NCI-H82 (cell line): ENCODE measurements at places on chromosomes 6 and 20.

DNA sequence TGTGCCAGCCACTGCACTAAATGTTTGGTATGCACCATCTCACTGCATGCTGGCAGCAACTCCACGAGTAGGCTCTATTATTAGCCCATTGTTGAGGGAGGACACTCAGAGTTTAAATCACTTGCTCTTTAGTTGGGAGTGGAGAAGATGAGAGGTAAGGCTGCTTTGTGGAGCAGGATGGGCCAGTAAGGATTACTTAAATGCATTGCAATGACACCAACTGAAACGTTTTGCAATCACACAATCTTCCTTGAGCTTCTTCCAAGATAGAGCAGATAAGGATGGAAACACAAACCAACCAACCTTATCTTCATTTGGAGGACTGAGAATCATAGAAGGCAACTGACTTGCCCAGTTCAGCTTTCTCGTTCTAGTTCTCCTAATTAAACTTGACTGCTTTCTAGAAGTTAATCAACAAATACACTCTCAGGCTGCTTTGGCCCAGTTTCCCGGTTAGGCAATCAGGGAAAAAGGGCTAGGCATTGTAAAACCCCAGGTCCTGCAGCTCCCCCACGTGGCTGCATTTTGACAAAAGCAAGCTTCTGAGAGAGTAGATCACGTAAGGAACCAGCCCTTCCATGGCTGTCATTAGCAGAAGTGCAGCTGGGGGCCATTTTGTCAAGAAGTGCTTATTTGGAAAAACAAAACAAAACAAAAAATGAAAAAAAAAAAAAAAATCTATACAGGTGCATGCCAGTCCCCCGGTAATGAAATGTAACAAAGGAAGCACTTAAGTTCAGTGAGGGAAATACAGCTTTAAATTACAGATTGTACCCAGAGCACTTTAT lies 130.6 kb downstream of the BCAS1 start:
- DNase-seq = peak; percentile 94

DNA sequence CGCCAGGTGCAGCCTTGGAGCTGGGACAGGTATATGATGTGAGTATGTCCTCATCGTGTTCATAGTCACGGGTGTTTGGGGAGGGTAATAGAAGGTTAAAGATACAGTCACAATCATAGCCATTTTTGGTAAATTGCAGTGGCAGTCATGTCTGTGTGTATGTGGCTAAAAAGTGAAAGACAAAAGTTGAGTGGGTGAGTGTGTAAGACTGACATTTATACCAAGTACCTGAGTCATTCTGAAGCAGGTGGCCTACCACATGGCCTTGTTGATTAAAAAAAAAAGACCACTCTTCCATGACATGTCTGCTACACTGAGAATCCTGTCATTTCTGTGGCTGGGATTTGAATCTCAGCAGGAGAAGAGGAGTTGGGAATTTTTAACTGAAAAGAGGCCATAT lies 181.9 kb downstream of the SCP2D1 start:
- DNase-seq = no peak

- no peak for DNase-seq
Observed at GRCh38 chr6:163036160-163036645, 308.4 kb downstream of the PACRG start.

GRCh38 chr6:112640891-112641290 lies 293.8 kb downstream of the RFPL4B start:
- no peak for DNase-seq

- DNase-seq = no peak
Observed at GRCh38 chr6:67629258-67629657, 1005.8 kb upstream of the ADGRB3 start.

DNA sequence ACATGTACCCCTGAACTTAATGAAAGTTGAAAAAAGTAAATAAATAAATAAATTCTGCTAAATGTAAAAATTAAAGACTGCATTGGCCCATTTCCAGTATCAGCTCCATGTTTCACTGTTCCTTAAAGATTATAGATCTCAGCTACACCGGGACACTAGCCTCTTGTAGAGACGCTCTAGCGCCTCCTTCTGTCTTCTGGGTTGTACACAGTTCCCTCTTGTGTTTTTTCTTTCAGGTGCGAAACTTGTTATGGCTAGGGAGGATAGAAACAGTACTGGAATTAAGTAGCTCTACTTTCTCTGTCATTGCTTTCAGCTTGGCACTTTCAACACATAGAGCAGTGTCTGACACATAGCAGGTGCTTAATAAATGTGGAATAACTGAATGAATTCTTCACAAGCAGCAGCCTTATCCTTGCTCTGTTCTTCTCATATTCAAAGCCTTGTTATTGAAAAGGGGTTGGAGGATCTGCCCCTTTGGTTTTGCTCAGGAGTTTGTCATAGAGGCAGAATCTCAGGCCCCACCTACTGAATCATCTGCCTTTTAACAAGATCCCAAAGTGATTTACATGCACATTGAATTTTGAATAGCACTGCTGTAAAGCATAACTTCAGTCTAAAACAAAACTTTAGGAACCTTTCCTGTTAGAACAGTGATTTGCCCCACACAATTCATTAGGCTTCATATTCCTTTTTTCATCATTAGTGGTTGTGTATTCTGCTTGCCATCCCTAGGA lies 92.3 kb downstream of the FIG4 start:
- peak; percentile 51 for DNase-seq

- no peak for DNase-seq
Observed at GRCh38 chr6:11851387-11851786, 72.8 kb upstream of the ADTRP start.
